Cardiac muscle cell (in vitro differentiated cells and primary cell): ENCODE measurements at places on chromosomes 5 and 9.

GRCh38 chr5:171808951-171809350 is 23.3 kb downstream of the SMIM23 start:
- no peak for DNase-seq

GRCh38 chr9:136597965-136598364 is 52.1 kb upstream of the NOTCH1 start:
- DNase-seq = no peak

- DNase-seq = no peak
These were observed 70.8 kb downstream of the PTBP3 start for GRCh38 chr9:112262577-112262976.

GRCh38 chr5:62588668-62589067 is 10.0 kb downstream of the LRRC70 start:
- no peak for DNase-seq

DNA sequence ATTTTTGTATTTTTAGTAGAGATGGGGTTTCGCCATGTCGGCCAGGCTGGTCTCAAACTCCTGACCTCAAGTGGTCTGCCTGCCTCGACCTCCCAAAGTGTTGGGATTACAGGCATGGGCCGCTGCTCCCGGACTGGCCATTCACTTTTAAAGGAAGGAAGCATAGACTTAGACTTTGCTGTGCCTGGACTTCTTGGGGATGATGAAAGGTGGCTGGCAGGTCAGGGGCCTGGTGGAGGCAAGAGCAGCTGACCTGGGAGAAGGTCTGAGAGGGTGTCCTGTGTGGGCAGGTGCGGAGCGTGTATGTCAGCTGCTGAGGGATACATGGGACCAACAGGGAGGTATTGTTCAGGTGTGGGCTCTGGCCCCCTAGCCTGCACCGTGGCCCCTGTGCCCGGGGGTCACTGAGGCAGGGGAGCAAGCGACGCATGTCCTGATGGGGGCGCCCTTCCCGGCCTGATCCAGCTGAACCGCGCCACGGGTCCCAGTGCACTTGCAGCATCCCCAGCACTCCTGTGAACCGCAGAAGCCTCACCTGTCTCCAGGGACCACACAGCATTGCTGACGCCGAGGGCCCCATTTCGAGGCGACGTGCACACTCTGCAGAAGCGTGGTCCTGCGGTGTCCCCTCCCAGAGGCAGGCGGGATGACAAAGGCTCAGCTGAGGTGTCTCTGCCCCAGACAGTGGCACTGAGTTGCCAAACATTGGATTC is 23.1 kb downstream of the NDUFS6 start:
- DNase-seq = no peak

- no peak for DNase-seq
These were observed 57.3 kb upstream of the FNIP1 start for GRCh38 chr5:131854134-131854533.

GRCh38 chr5:175443514-175444059 is 395 bp downstream of the DRD1 start:
- DNase-seq = no peak
